ENCODE measurements at places on chromosomes 12 and 14.

- DNase-seq = no peak
Observed at GRCh38 chr14:22540811-22541360, 48.1 kb downstream of the DAD1 start.

DNA sequence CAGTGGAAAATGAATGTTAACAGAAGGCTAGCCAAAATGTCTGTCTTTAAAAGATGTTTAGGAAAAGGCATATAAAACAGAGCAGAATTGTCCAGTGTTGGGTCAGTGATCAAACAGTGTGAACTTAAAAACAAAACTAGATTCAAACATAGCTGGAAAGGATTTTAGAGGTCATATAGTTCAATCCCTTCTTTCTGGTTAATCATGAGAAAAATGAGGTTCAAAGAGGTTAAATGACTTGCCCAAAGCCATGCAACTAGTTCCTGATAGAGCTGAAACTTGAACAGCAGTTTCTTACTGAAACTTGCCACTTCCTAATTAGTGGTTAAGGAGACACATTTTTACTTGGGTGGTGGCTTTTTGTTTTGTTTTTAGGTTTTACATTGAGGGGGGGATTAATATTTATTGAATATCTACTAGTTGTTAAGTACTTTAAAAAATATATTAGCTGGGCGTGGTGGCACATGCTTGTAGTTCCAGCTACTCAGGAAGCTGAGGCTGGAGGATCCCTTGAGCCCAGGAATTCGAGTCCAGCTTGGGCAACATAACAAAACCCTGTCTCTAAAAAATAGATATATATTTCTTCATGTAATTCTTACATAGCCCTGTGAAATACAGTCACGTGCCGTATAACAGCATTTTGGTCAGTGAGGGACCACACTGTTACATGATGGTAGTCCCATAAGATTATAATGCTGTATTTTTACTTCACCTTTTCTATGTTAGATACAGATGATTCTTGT, 20.4 kb downstream of the ACVR1B start:
- no peak for DNase-seq

DNA sequence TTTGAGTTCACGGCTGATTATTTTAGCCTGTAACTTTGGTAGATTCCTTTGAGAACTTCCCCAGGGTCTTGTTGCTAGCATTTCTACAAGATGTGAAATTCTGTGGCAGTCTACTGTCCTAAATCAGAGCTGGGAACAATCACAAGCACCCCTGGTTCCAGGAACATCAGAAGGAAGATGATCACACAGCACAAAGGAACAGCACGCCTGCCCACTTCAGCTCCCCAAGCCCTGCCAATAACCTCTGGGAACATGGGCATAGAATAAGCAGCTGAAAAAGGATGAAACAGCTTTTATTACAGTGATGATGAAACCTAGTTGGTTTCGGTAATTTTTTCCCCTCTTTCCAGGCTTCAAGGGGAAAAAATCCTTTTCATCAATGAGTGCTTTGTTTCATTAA, 12.3 kb downstream of the GPR19 start:
- no peak for DNase-seq

GRCh38 chr12:32400114-32400672, 835 bp downstream of the FGD4 start:
- DNase-seq = no peak

GRCh38 chr12:95720146-95720545, 70.4 kb downstream of the NTN4 start:
- no peak for DNase-seq

GRCh38 chr14:71534506-71534905, 397.7 kb upstream of the RGS6 start:
- DNase-seq = no peak

All from brain microvascular endothelial cell (primary cell).